Natural killer cell (primary cell): ENCODE measurements at places on chromosomes 13 and 19.
A peak's percentile ranks its signal among the peaks of the same experiment; 100 is the strongest.

- DNase-seq, result no peak
These were observed 19.8 kb upstream of the PLEKHF1 start for GRCh38 chr19:29645491-29645867.

DNA sequence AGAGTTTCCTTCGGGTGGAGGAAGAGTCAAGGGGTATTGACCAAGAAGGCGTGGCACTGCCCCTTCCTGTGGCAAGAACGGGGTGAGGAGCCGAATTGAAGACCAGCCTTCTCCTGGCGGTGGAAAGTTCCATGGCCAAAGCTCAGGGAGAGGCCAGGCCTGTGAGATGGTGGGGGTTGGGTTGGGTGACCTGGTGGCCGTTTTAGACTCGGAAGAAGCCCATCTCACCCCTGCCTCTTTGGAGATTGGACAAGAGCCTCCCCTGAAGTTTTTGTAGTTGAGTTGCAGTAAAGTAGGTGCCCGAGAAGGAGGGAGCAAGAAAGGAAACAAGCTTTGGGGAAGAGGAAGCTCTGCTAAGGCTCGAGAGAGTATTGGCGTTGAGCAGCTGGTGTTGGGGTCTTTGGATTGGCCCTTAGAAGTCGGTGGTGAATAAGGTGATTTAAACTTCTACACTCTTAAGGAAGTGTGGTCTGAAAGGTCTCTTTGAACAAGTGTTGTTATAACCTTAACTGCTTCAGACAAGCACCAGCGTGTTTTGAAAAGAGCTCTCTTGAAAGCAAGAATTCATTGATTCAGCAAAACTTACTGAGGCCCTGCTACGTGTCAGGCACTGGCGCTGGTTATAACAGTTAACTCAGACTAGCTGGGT, 964 bp downstream of the SPINT2 start:
- peak; percentile 49 for DNase-seq

- DNase-seq, result no peak
These were observed 736 bp downstream of the GPI start for GRCh38 chr19:34365463-34366401.

GRCh38 chr13:69641773-69642172, 465.9 kb upstream of the ATXN8OS start:
- no peak for DNase-seq

GRCh38 chr13:23701636-23702035, 131.4 kb downstream of the TNFRSF19 start:
- DNase-seq, result no peak

GRCh38 chr19:12833738-12834565, 427 bp downstream of the RTBDN start:
- peak; percentile 36 for DNase-seq

GRCh38 chr13:70908795-70909194, 800.5 kb upstream of the KLHL1 start:
- no peak for DNase-seq

GRCh38 chr19:2528675-2529101, 52.8 kb downstream of the GADD45B start:
- no peak for DNase-seq

DNA sequence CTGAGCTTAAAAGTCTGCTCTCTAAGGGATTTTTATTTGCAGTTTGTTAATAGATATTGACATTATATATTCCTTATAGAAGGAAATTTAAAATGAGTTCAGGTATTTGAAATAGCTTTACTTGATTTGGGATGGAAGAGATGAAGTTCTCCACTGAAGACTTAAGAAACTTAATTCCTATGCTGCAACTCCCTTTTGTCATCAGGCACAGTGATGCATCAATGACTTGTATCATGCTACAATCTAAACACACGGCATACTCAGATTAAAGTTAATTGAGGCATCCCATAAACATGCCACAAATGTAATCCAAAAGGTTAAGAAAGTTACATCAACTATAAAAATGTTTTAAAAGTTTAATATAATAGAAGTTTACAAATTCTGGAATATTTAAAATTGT, 109.0 kb downstream of the STARD13 start:
- no peak for DNase-seq

DNA sequence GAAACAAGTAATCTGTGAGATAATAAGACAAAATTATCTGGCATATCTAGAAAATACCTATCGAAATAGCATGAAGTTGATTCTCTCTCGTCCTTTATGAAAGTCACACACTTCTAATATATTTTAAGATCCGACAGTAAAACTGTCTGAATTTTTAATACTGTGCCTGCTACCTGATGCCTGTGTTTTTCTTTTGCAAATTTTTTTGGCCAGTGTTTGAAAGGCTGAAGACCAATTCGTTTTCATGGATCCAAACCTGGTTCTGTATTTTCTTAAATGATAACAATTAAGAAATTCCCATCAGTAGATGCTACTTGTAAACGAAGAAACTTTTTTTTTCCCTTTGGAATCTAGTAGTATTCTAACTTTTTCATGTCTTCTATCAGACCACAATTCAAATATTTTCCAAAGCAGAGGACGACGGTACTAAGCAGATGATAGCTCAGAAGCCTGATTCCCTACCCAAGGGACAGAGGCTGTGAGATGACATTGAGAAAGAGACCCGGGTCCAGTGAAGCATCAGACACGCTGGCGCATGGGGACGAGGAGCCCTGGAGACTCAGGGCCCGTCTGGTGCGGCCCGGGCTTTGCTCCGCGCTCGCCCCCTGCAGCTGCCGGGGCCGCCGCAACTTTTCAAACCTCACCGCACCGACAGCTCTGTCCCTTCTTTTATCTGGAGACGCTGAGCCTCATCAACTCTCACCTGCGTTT, 49.5 kb upstream of the PABPC3 start:
- DNase-seq, result no peak
